Activated naive CD4-positive, alpha-beta T cell (primary cell): ENCODE measurements at places on chromosomes 6 and 20.

DNA sequence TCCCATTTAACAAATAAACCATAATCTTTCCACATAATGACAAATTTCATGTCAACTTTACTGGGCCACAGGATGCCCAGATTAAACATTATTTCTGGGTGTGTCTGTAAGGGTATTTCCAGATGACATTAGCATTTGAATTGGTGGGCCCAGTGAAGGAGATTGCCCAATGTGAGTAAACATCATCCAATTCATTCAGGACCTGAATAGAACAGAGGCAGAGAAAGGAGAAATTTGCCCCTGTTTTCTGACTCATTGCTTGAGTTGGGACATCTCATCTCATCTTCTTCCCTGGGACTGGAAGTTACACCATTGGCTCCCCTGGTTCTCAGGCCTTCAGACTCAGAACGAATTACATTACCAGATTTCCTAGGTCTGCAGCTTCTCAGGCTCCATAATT is 142.9 kb downstream of the TPBG start:
- no peak for DNase-seq

GRCh38 chr20:11214256-11214840 is 540.5 kb upstream of the JAG1 start:
- no peak for DNase-seq

- no peak for DNase-seq
Observed at GRCh38 chr6:32623693-32624092, 13.5 kb upstream of the HLA-DQA1 start.

DNA sequence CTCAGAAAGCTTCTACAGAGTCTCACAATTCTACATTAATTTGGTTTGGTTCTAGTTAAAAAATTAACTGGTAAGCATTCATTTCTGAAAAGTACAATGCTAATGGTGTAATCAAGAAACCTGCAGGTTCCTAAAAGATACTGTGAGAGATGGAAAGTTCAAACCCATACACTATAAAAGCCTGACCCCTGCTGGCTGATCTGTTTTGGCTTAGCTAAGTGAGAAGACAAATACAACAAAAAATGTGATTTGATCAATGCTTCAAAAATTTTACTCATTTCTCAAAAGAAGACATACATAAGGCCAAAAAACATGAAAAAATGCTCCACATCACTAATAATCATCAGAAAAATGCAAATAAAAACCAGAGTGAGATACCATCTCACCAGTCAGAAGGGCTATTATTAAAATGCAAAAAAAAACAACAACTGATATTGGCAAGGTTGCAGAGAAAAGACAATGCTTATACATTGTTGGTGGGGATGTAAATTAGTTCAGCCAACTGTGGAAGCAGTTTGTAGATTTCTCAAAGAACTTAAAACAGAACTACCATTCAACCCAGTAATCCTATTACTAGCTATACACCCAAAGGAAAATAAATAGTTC is 102.8 kb downstream of the MOXD1 start:
- no peak for DNase-seq

GRCh38 chr6:35474942-35475570 is 6.9 kb downstream of the RPL10A start:
- DNase-seq, result no peak

- DNase-seq, result no peak
Observed at GRCh38 chr20:3654326-3655130, 8.7 kb downstream of the GFRA4 start.

DNA sequence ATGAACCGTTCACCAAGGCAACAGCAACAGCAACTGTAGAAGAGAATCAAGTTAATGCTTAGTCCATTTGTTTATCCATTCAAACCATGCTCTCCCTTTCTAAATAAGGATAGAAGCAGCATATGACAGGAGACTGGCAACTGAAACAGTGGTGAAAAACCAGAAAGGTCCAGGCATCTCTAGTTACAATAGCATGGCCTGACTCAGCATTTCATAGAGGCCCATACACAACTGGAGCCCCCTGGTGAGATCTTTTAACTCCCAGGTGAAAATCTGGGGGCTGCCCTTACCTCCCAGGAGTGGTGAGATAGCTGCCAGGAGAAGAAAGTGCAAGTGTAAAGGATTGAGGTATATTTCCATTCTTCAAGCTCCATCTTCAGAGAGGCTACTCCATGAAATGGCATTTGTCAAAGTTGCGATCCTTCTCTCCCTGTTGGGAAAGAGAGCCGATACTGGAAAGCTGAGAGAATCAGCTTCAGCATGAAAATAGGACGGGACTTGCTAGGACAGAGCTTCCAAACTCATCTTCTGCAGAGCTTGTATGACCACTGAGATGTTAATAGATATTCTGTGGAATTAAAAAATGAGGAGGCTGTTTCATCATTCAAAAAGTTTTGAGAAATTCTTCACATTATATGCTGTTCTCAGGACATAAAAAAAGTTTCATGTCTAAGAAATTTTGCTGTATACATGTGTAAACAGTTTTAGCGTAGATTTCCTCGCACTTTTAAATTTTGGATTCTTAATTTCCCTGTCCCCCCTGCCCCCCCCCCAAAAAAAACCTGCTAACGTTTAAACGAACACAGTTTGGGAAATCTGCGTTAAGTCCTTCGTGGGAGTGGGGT is 10.9 kb upstream of the SLC2A12 start:
- no peak for DNase-seq

DNA sequence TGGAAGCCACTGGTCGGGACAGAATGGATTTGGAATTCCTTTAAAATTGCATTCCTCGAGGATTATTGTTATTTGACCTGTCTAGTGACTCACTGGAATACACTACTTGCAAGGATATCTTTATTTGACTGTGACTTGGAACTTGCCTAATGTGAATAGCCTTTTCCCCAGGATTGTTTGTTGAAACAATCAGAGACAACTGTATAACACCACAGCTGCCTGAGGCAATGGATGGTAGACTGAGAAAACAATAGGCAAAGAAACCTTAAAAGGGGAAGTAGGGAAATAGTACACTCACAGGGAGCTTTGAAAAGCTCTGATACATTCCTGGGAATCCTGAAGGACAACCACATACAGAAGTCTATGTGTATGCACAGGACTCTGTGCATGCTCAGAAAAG is 465.3 kb downstream of the BMP2 start:
- no peak for DNase-seq

DNA sequence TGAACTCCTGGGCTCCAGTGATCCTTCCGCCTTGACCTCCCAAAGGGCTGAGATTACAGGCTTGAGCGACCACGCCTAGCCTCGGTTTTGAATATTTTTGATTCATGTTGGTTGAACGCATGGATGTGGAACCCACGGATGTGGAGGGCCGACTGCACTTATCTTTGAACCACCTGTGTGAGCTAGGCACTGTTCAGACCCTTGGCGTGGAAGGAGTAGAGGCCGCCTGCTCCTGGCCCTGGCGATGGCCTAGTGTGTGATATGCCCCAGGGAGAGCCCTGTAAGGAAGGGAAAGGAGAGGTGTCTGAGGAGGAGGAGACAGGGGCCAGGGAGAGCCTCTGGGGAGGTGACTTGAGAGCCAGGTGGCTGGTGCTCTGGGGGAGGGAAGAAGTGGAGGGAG is 64.3 kb downstream of the BCAS4 start:
- DNase-seq, result no peak

GRCh38 chr6:169190144-169190584 is 63.5 kb downstream of the THBS2 start:
- no peak for DNase-seq

GRCh38 chr20:50360218-50360672 is 149.9 kb upstream of the PTPN1 start:
- DNase-seq, result no peak

DNA sequence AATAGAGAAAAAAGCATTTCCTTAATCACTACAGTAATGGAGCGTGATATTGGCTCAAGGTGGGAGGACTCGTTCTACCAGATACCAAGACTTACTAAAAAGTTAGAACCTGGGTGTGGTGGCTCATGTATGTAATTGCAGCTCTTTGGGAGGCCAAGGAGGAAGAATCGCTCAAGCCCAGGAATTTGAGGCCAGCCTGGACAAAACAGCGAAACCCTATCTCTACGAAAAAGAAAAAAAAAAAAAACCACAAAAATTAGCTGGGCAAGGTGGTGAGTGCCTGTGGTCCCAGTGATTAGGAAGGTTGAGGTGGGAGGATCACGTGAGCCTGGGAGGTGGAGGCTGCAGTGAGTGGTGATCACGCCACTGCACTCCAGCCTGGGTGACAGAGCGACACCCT is 24.0 kb upstream of the ATRN start:
- DNase-seq, result no peak

DNA sequence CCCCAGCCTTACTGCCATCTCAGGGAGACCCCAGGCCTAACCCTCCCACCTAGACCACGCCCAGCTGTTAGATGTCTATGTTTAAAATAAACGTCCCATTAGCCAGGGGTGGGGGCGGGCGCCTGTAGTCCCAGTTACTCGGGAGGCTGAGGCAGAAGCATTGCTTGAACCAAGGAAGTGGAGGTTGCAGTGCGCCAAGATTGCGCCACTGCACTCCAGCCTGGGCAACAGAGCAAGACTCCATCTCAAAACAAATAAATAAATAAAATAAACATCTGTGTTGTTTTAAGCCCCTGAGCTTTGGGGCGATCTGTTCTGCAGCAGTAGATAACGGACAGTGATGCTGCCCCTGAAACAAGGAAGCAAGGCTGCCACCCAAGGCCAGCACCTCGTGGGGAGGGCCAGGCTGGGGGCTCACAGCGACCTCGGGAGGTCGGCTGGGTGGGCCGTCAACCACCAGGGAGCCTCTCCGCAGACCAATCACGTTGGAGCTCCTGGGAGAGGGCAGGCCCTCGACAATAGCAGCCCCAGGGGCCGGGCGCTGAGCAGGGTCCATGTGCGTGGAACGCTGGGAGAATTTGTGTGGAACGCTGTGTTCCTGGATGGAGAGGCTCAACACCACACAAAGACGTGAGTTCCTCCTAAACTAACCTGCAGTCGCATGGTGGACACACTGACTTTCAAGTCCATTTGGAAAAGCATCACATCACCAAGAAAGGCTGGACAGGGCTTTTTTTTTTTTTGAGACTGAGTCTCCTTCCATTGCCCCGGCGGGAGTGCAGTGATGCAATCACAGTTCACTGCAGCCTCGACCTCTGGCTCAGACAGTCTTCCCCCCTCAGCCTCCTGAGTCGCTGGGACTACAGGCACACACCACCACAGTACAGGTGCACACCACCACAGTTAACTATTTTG is 1.0 kb upstream of the HELZ2 start:
- DNase-seq, result no peak

DNA sequence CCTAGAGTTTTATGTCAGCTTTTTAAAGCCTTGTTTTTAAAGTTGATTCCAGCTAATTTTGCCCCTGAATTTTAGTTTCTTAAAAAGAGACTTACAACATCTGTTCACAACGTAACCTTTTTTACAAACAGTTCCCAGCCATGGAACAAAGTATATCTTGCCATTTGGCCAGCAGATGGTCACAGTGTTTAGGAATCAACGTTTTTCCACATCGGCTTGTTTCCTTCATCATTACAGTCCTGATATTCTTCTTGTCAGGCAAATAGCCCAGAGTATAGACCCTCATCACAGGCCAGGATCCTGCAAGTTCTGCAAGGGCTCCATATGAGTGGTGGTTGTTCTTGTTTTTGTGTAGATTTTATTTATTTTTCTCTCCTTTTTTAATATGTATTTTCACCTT is 341.7 kb upstream of the HTR1E start:
- no peak for DNase-seq

GRCh38 chr6:168021581-168021980 is 24.1 kb downstream of the KIF25 start:
- DNase-seq, result no peak

DNA sequence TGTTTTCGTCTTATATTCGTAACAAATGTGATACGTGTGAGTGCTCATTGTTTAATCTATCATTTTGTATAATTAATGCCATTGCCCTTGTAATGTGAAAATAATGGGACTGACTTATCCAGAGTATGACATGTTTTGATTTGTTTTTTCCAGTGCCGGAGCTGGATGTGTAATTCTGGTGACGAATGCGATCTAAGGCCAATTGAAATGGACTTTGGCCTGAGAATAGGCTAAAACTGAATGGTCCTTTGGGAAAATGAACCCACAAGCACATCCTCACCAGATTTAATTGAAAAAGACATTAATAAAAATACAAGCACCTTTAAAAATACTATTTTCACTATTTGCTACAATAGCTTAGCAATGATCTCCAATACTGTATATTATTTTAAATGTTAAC is 6.7 kb upstream of the TAAR5 start:
- no peak for DNase-seq

DNA sequence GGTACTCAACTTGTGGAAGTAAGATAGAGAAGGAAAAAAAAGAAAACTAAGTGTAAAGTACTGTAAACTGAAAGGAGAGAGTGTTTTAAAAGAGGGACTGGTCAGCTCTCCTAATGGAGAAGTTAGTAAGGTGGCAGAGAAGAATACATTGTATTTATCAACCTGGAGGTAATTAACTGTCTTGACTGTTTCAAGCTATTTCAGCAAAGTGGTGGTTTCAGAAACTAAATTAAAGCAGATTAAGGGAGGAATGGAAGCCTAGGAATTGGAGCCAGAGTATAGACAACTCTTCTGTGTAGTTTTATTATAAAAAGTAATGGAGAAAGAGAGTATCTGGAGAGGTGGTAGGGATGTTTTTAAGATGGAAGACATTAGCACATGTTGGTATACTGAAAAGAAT is 2.7 kb upstream of the PHF10 start:
- DNase-seq, result no peak

DNA sequence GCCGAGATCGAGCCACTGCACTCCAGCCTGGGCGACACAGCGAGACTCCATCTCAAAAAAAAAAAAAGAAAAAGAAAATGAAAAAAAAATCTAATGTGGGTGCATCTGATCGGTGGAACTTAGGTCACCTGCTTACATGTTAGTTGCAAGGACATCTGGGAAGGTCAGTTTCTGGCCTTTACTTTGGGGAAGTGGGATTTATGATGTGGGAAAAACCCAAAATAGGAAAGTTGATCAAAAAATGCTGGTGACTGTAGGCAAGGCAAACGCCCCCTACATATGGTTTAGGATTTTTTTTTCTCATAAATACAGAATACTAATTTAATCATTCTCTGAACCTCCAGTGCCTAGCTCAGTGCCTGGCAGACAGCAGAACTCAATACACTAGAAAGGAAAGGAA is 69.2 kb upstream of the PIM1 start:
- no peak for DNase-seq

GRCh38 chr20:1308702-1309095 is 20.2 kb downstream of the SDCBP2 start:
- DNase-seq, result no peak

GRCh38 chr6:39669207-39669972 is 55.8 kb downstream of the KIF6 start:
- no peak for DNase-seq

GRCh38 chr6:116449565-116449964 is 11.6 kb upstream of the CALHM6 start:
- no peak for DNase-seq
